ENCODE measurements at places on chromosomes 16 and 17.

DNA sequence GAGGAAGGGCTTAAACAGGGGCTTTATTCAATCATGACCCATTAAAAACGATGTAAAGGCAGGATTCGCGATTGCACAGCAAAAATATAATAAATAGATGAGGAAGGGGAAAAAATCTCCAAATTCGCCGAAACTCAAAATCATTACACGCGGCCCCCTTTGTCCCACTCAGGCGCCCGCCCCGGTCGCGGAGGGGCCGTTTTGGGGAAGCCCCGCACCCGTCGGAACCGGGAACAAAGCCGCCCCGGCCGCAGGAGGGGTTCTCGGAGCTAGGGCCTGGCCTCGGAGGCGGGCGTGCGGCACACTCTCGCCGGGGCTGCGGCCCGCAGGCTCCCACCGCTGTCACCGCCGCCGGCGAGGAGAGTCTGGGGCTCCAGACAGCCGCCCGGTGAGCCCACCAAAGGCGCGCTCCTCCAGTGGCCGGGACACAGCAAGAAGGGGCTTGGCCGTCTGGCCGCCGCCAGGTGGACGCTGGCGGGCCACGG lies 521 bp downstream of the C16orf87 start:
- peak; percentile 39 for DNase-seq

GRCh38 chr16:745739-746138 lies 4.9 kb upstream of the CIAO3 start:
- DNase-seq = peak; percentile 39

- DNase-seq = no peak
Measured at GRCh38 chr17:19549746-19550623, 16.3 kb downstream of the SLC47A1 start.

GRCh38 chr16:55324285-55325079 lies 479 bp downstream of the IRX6 start:
- DNase-seq = no peak

DNA sequence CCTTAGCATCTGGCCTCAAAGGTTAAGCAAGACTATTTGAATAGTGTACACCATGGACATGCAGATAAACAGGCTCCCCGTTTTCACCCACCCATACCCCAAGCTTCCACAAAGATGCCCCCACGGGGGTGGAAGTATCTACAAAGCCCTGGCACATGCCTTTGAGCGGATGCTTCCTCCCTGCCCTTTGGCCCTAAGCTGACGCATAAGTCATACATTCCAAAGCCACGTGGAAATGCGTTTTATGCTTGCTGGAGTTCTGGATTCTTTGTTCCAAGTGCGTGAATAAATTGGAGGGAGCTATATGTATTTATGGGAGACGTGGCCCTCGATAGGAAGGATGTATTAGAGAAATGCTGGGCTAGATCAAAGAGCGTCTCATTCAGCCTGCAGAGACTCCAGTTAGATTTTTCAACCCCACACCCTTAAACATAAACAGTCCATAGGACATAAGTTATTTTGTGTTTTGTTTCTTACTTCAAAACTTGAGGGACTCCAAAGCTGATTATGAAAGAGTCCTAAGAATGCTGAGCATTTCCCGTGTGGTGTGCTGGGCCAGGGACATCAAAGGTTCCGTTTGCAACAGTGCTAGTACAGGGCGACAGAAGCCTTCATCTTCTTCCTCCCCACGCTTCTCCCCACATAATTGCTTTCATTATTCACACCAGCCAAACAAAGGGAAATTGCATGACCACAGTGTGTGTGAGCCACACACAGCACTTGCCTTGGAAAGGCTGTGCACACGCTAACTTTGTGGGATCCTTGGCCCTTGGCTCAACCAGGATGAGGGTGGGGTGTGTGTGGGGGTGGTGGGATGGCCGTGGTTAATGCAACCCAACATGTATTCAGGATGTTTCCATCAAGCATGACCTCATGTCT lies 73.6 kb downstream of the WIPI1 start:
- peak; percentile 9 for DNase-seq

DNA sequence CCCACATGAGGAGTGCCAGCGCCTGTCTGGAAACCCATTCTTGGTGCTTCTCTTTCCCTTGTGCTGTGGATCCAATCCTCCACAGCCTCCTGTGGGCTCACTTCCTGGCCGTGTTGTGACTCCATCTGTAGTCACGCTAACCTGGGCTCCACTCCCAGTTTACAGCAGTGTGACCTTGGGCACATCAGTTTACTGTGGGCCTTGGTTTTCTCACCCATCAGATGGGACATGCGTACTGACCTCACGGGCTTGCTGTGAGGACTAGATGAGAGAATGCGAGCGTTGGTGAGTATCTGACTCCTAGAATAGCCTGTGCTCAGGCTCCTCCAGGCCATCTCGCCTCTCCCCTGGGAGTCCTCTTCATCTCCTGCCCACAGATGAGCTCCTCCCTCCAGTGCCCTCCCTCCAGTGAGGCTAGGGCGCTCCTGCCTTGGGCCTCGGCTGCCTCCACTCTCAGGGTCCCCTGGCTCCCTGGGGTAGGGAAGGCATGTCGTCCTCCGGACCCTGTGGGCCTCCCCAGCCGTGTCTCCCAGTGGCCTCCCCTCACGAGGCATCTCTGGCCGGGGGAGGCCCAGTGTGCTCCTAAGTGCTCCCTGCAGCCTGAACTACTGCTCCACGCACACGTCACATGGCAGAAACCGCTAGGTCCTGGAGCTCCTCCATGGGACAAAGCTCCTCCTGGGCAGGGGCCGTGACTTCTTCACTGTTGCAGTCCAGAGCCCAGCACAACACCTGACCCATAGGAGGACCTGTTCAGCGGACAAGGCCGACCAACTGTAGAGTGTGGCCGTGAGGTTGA lies 5.2 kb upstream of the FOXJ1 start:
- peak; percentile 32 for DNase-seq

DNA sequence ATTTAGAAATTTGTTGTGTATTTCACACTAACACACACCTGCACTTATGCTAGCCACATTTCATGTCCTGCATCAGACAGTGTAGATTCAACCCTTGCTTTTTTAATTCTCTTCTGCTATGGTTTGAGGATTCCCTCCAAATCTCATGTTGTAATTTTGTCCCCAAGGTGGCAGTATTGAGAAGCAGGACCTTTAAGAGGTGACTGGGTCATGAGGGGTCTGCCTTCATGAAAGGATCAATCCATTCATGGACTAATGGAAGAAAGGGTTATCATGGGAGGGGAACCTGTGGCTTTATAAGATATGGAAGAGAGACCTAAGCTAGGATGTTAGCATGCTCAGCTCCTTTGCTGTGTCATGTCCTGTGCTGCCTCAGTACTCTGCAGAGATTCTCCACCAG lies 1032.2 kb downstream of the CDH11 start:
- no peak for DNase-seq

DNA sequence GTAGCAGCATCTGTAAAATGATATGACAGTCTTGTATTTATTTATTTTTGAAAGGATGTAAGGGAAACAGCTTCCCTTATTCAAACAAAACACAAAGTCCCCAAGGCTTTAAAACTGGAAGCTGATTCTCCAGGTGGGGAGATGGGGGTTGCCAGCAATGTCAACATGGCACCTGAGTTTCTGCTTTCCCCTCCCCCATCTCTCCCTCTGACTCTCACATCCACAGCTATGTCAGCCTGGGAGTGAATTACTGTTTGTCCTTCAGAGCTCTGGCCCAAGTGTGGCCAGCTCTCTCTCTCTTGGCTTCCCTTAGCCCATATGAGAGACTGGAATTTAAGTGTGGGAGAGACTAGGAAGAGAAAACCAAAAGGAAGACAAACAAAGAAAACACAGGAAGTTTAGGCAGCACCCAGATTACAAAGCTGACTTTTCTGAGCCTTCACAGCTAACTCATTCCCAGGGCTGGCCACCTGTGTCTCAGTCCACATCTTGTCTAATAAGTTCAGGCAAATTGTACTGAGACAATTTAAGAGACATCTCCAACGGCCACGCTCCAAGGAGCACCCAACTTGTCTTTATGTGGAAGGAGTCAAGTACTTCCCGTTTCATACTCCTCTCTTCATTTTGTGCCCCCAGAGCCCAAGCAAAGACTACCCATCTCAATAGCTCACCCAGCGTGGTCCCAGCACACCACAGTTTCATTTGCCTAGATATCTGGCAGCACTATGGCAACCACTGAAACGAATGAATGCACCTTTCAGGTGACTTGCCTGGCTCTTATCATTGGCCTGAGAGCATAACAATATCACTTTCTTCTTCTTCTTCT lies 69.2 kb downstream of the SOX9 start:
- DNase-seq = no peak

GRCh38 chr17:32222621-32223020 lies 43.0 kb upstream of the RHBDL3 start:
- DNase-seq = no peak

- no peak for DNase-seq
Measured at GRCh38 chr17:77848257-77848656, 110.2 kb upstream of the TNRC6C start.

DNA sequence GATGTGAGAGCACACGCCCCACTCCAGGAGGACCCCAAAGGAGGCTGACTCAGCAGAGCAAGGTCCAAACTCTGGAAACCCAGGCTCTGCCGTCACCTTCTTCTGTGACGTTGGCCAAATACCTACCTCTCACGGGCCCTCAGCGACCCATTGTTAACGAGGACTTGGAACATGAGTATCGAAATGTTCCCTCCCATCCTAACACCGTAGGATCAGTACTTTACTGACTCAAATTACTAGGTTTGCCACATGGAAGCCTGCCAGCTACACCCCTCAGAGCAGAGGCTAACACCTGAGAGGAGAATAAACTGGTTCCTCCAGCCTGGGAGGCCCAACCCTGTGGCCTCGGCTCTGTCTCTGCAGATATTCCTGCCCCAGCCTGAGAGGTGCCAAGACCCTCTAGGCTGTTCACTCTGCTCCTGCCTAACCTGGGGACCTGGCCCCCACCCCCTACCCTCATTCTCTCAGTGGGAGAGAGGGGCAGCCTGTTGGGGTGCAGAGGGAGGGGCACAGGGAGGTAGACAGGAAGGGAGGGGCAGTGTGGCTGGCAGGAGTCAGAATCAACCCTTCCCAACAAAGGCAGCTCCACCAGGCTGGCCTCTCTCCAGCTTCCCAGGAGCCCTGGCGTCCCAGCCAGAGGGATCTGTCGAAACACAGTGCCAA lies 4.4 kb downstream of the PITPNM3 start:
- DNase-seq = no peak

- DNase-seq = peak; percentile 35
Measured at GRCh38 chr16:56984639-56985038, 4.7 kb upstream of the NLRC5 start.

DNA sequence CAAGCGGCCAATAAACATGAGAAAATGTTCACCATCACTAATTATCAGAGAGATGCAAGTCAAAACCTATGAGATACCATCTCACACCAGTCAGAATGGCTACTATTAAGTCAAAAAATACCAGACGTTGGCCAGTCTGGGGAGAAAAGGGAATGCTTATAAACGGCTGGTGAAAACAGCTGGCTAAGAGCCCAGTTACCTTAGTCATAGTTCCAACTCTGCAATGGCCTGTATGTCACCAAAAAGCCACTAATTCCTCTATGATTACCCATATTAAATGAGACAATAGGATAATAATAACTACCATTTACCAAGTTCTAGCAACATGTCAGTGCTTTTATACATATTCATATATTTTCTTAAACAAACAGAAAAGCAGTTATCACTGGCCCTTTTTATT lies 42.9 kb upstream of the CDRT4 start:
- no peak for DNase-seq

- no peak for DNase-seq
Measured at GRCh38 chr16:28259091-28259780, 33.1 kb upstream of the SBK1 start.

DNA sequence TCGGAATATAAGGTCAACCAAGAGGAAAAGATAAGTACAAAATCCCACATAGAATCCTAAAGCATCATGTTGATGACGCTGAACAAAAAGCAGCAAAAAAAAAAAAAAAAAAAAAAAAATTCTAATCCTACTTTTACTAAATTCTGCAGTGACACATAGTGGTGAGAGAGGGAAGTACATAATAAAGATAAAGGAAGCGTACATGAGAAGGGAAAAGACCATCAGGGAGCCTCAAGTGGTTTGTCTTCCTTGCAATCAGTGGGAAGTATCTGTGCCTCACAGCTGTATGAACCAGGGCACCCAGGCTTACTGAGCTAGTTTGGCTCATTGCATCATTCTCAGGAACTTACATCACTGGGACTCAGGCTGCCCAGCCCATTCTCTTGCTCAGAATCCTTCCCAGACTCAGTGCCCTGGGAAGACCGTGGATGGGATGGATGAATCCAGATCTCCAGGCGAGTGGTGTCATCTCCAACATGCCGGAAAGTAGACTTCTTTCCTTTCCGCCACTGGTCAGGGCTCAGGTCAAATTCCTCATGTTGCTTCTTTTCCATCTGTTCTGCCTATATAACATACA lies 21.2 kb downstream of the SMG6 start:
- no peak for DNase-seq

- DNase-seq = no peak
Measured at GRCh38 chr17:38452719-38453118, 24.5 kb downstream of the ARHGAP23 start.

DNA sequence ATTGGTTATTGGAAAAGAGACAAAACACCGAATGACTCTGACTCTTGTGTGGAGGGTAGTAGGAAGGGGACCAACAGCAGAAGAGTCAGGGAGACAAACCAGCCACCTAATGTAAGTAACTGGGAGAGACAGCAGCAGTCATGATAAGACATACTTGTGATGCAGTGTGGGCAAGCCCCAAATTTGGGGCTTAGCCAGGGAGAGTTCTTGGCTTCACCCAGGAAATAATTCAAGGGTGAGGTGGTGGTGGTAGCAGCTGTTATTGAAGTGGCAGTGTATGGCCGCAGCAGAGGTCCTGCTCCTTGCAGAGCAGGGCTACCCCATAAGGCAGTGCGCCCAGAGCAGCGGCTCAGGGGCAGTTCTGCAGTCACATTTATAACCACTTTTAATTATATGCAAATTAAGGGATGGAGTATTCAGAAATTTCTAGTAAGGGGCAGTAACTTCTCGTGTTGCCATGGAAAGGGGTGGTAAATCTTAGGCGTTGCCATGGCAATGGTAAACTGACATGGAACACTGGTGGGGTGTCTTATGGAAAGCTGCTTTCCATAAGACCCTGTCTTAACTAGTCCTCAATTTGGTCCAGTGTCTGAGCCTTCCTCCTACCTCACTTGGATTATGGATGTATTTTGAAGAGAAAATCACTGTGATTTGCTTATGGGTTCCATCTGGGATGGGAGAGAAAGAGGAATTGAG lies 317.1 kb downstream of the PHKB start:
- DNase-seq = no peak

- DNase-seq = no peak
Measured at GRCh38 chr16:68374246-68374805, 63.5 kb downstream of the PRMT7 start.

- DNase-seq = no peak
Measured at GRCh38 chr17:39678340-39679116, 9.3 kb downstream of the PGAP3 start.

- peak; percentile 45 for DNase-seq
Measured at GRCh38 chr17:74750327-74751069, 2.1 kb downstream of the NHERF1 start.

Data from activated CD4-positive, alpha-beta T cell treated with anti-CD3 and anti-CD28 coated beads for 48 hours (primary cell).